Inflammatory macrophage treated with lipopolysaccharide for 4 hours (primary cell): ENCODE measurements at places on chromosomes 5 and 9.
A peak's percentile ranks its signal among the peaks of the same experiment; 100 is the strongest.

- DNase-seq: no peak
These were observed 3.4 kb upstream of the MOCS2 start for GRCh38 chr5:53112909-53113308.

- DNase-seq: no peak
These were observed 494.2 kb downstream of the ZNF608 start for GRCh38 chr5:124252191-124252638.

- peak; percentile 61 for DNase-seq
These were observed 132.4 kb upstream of the EPB41L4A start for GRCh38 chr5:112551419-112552032.

DNA sequence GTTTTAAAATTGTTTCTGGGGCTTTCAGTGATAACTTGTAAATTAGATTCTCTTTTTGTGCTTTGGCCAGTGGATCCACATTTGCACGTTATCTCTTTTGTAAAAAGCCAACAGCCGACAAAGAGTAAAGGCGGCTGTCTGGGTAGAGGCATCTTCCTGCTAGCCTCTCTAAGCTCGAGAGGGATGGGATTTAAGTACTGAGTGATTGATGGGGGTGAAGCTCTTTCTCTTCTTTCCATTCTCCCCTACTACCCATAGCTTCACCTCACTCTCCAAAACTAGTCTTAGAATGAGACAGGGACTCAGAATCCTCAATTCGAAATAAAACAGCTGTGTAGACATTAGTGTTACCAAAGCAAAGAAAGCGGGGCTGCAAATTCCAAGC, 3.4 kb downstream of the PBX3 start:
- no peak for DNase-seq

DNA sequence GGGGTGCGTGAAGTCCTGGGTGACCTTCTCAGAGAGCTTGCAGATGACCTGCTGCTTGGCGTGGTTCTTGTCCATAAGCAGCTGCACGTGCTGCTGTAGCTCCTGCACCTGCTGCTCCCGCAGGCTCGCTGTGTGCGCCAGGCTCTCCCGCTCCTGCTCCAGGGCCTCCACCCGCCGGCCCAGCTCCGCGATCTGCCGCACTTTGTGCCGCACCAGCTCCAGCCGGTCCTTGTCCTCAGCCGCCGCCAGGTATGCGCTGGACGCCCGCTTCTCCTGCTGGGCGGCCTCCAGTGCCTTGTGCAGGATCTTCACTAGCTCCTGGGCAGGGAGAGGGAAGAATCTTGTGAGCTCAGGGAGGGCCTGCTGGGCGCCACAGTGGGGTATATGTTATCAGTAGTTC, 28.5 kb upstream of the CORO2A start:
- DNase-seq: no peak

GRCh38 chr9:109247228-109247627, 73.6 kb downstream of the EPB41L4B start:
- no peak for DNase-seq

GRCh38 chr9:129930743-129931142, 95.5 kb downstream of the USP20 start:
- DNase-seq: no peak
